ENCODE measurements at places on chromosomes 7 and 10. TPM values are rescaled to one million over a fixed set of nuclear protein-coding genes. Genes with fewer than 3 reads are reported as not detected.

DNA sequence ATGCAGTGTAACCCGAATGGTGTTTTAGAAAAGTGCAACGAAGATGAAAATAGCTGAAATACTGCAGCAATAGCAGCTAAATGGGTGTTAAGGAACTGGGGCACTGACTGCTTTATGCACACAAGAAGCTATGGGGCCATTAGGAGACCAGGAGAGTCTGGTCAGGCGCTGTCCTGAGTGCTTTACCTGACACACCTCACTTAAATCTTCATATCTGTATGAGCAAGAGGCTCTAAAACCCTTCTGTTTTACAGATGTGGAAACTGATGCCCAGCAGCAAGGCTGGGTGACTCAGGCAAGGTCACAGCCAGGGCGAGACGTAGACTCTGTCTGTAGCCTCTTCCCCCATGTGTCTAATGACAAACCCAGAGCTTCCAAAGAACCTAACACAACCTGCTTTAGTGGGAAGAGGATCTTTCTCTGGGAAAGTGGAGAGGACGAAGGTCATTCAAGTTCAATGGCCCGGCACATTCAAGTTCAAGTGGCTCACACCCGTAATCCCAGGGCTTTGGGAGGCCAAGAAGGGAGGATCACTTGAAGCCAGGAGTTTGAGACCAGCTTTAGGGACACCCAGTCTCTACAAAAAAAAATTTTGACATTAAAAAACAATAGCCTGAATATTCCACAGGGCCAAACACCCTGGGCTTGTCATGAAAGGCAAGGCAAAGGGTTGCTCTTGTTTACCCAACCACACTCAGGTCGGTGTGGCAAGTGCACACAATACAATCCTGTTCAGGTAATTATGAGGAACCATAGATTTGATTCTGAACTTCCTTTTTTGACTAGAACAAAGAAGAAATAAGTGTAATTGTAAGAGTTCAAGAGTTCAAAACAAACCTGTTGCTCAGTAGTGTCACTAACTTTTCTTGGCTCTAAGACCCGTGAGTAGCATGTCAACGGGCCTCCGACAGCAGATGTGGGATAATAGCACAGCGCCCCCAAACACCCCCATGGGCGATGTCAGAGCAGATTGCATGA, 53.7 kb upstream of the KLF6 start:
- DNase-seq, result no peak

DNA sequence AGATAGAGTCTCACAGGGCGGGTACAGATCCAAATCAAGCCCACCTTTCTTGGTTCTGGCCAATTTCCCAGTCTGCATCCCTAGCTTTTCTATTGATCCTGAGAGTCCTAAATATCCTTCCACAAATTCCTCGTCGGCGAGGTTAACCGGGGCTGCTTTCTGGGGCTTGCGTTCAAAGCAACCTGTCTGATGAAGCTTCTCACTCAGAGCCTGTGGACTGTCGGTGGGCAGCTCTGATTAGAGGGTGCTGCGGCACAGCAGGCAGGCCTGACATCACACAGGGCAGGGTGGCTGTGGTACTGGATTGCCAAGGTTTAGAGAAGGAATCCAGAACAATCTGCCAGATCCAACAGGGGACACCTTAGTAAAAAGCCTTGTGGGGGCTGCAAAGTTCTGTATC, 338.0 kb upstream of the ZMIZ1 start:
- no peak for DNase-seq

- no peak for DNase-seq
These were observed 54.5 kb downstream of the GBF1 start for GRCh38 chr10:102299873-102300272.

DNA sequence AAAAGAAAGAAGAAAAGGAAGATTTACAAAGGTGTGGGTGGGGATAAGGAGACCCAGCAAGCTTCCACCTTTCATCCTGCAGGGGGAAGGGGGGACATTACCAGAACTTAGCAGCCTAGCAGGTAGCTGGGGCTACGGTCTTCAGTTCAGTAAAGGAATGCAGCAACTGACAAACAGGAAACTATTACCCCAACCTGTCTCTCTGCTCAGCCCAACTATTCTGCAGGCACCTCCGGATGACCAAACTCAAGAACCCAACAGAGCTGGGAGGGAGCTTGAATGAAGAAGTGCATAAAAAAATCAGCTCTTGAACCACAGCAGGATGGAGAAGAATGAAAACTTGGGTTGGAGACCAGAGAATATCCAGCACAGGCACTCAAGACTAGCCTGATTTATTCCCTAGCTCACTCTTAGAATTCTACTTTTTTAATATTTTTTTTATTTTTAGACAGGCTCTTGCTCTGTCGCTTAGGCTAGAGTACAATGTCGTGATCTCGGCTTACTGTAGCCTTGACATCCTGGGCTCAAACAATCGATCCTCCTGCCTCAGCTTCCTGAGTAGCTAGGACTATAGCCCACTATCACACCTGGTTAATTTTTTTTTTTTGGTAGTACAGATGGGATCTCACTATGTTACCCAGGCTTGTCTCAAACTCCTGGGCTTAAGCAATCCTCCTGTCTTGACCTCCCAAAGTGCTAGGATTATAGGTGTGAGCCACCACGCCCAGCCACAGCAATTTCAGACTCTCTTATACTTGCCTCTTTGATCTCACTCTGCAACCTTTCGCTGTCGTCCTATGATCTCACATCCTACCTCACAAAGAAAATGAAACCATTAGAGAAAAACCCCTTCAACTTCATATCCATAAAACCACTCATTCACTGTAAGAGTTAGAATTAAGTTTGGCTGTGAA, 18.5 kb upstream of the C10orf67 start:
- DNase-seq, result no peak

- DNase-seq, result no peak
These were observed 94.9 kb downstream of the TMEM130 start for GRCh38 chr7:98774884-98775283.

DNA sequence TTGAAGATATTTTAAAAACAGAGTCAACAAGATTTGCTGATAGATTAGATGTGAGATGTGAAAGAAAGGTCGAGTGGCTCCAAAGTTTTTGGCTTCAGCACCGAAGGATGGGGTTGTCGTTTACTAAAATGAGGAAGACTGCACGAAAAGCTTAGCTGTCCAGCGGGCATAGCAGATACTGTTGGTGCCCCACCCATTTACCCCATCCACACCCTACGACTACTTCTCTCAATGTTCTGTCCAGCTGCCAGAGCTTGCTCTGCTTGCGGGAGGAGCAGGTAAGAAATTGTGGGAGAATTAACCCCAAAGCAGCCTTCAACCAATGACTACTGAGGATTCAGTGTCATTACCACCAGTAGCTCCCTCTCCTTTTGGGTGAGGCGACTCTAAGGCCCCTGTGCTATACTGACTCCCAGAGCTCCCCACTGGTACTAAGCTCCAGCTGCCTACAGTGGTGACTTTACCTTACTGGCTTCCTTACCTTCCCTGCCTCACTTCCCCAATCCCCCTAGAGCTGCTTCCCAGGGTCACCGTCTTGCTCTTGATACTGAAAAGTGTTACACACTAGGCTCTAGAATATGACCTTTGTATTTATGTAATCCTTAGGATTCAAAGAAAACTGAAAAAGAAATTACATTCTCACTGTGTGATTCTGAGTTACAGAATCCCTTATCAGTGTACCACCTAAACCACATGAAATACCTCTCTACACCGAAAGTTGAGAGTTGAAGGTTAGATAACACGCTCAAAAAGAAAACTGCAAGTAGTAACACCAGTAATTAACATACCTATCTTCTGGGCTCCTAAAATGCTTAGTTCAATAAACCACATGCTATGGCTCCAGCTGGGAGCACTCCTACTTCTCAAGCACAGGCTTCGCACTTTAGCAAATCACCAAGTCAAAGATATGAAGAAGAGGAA, 22.3 kb downstream of the CACUL1 start:
- DNase-seq, result no peak

The RAB19 gene
- not detected for total RNA-seq

The CTAGE4 gene
- total RNA-seq, result 0.41 TPM
